ENCODE measurements at places on chromosomes 2 and 18. TPM values are rescaled to one million over a fixed set of nuclear protein-coding genes. Genes with fewer than 3 reads are reported as not detected.

KIF1A gene
- 4.6 TPM for total RNA-seq

RAB6C gene
- 0.18 TPM for total RNA-seq

ALPI gene
- total RNA-seq: not detected

PLA2R1 gene
- not detected for total RNA-seq

CD28 gene
- total RNA-seq: 35.7 TPM

KLHL30 gene
- total RNA-seq: not detected

SMPD4 gene
- total RNA-seq: 79.8 TPM

ARHGEF4 gene
- 0.30 TPM for total RNA-seq

MPP4 gene
- not detected for total RNA-seq

ASPRV1 gene
- total RNA-seq: 1.8 TPM

SUCLG1 gene
- total RNA-seq: 72.3 TPM

TFPI gene
- not detected for total RNA-seq

GNLY gene
- total RNA-seq: 364 TPM

IHH gene
- not detected for total RNA-seq

OR6B2 gene
- not detected for total RNA-seq

CRYGD gene
- total RNA-seq: not detected

ELAC1 gene
- total RNA-seq: 10.3 TPM

NR4A2 gene
- 14.8 TPM for total RNA-seq

SLC14A1 gene
- total RNA-seq: 14.8 TPM

SMYD1 gene
- total RNA-seq: not detected

NEUROD1 gene
- total RNA-seq: not detected

TUBA4B gene
- total RNA-seq: not detected

NTSR2 gene
- total RNA-seq: not detected

VSNL1 gene
- not detected for total RNA-seq

WDFY1 gene
- 55.0 TPM for total RNA-seq

IL18RAP gene
- 12.3 TPM for total RNA-seq

GFPT1 gene
- total RNA-seq: 22.8 TPM

ARHGEF33 gene
- total RNA-seq: 0.59 TPM

IL18R1 gene
- total RNA-seq: 25.9 TPM

RMC1 gene
- total RNA-seq: 48.7 TPM

SIGLEC15 gene
- not detected for total RNA-seq

IL36A gene
- total RNA-seq: 0.42 TPM
